NCI-H524 treated with DMSO at 0.1 percent for 48 hours (cell line): ENCODE measurements at places on chromosomes 4 and X.

GRCh38 chr4:142405021-142405694, 440.9 kb downstream of the INPP4B start:
- no peak for DNase-seq

GRCh38 chrX:1821846-1822245, 207.0 kb downstream of the ASMT start:
- DNase-seq = no peak

GRCh38 chr4:85779165-85779564, 304.2 kb downstream of the ARHGAP24 start:
- DNase-seq = no peak

DNA sequence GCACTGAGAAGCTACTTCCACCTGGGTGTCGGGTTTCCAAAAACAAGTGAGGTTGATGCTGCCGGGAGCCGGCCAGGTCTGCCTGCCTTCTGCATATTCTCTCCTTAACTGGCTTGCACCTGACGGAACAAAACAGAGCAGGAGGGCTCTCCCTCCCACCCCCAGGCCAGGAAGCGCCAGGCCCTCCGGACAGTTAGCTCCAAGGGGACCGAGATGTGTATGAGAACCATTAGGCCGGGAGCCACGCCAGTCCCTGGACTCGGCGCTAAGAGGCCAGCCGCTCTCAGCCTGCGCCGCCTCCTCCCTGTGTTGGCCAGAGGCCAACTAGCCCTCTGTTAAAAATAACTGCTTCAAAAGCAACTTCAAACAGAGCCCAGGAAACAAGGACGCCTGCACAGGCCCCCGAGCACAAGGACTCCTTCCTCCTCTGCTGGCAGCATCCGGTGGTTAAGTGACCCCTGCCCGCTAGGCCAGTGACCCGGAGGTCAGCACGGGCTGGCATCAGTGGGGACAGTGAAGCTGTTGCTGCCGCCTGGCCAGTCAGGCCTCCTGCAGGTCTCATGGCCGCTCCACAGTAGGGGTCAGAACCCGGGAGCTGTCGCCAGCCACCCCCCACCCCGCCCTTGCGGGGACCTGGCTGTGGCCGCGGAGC, 107.9 kb downstream of the ABLIM2 start:
- DNase-seq = no peak

GRCh38 chrX:15815779-15816437, 25.6 kb downstream of the ZRSR2 start:
- no peak for DNase-seq

- no peak for DNase-seq
Measured at GRCh38 chr4:141429933-141430332, 206.4 kb upstream of the IL15 start.

DNA sequence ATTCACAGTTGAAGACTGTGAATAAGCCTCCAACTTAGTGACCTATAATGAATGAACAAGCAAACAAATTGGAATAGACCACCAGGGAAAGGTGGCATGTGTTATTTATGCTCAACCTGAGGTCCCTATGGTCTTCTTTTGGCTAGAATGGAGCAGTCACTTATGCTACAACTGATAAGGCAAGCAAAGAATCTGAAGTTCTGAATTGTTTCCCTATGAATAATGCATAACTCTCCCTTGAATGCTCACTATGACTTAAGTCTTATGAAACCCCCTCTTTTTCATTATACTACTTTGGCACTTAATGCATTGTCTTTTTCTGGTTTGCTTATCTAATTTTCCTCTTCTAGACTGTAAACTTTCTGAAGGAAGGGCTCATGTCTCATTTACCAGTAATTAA, 2.6 kb downstream of the GIMD1 start:
- DNase-seq = no peak
